Body of pancreas (tissue), 4 donors: ENCODE measurements at places on chromosomes 3 and 15. TPM values are rescaled to one million over a fixed set of nuclear protein-coding genes. Genes with fewer than 3 reads are reported as not detected.

- no peaks in the 10 kb centered on the region for H3K27me3 ChIP-seq
- H3K36me3 ChIP-seq, result peaks cover 5% of the 10 kb centered on the region
- H3K27ac ChIP-seq, result no peak overlapping the region
- no peak overlapping the region for H3K4me3 ChIP-seq
- no peak for DNase-seq
Measured at GRCh38 chr3:127015282-127016042, 32.5 kb downstream of the PLXNA1 start.

- DNase-seq, result no peak
- H3K4me1 ChIP-seq, result no peaks in the 10 kb centered on the region
- H3K27ac ChIP-seq, result no peak overlapping the region
- H3K4me3 ChIP-seq, result no peak overlapping the region
- H3K27me3 ChIP-seq, result no peaks in the 10 kb centered on the region
Measured at GRCh38 chr3:106529738-106530137, 660.9 kb upstream of the CBLB start.

DNA sequence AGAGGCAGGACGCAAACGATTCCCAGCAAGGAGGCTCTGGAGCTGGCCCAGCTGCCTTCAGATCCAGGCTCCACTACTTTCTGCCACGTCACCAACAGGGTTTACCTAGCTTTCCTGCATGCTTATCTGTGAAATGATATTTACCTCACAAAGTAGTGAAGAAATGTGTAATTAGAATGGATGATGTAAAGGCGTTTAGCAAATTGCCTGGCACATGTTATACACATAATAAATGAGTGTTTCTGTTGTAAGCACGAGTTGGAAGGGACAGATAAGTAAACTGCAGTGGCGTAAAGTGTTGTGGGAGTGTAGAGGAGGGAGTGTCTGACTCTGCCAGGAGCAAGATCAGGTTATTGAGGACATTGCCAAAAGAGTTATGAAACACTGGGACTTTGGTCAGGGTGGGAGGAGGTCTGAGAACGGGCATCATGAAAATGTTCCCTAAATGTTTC is 3.5 kb upstream of the CHAC1 start:
- H3K27ac ChIP-seq, result peak overlapping the region; percentile 78
- H3K4me3 ChIP-seq, result no peak overlapping the region
- no peaks in the 10 kb centered on the region for H3K36me3 ChIP-seq
- peak; percentile 80 for DNase-seq

Gene GASK1A
- 8.8 TPM for total RNA-seq

Gene EPHA3
- total RNA-seq, result 6.0 TPM
